Activated T-helper 17 cell treated with anti-CD3 and anti-CD28 coated beads, Interleukin-2, amount 50 U/mL, for 72 hours (primary cell): ENCODE measurements at places on chromosomes 3 and 15.

- no peak for ATAC-seq
These were observed 411.1 kb downstream of the SOX2 start for GRCh38 chr3:182122779-182123178.

DNA sequence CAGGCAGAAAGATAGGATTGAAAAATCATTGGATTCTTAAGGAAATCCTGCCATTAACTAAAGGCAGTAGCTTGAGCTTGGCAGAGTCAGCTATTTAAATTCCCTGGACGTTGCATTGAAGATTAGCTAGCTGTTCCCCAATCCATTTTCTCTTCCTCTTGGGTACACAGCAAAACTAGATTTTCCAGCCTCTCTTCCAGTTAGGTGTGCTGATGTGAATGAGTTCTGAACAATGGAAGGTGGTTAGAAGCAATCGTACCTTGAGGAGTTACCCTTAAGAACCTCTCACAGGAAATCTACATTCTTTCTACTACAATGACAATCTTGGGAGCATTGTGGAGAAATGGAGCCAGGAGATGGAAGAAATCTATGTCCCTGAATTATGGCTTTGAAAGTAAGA lies 383.2 kb upstream of the TBL1XR1 start:
- ATAC-seq: no peak

DNA sequence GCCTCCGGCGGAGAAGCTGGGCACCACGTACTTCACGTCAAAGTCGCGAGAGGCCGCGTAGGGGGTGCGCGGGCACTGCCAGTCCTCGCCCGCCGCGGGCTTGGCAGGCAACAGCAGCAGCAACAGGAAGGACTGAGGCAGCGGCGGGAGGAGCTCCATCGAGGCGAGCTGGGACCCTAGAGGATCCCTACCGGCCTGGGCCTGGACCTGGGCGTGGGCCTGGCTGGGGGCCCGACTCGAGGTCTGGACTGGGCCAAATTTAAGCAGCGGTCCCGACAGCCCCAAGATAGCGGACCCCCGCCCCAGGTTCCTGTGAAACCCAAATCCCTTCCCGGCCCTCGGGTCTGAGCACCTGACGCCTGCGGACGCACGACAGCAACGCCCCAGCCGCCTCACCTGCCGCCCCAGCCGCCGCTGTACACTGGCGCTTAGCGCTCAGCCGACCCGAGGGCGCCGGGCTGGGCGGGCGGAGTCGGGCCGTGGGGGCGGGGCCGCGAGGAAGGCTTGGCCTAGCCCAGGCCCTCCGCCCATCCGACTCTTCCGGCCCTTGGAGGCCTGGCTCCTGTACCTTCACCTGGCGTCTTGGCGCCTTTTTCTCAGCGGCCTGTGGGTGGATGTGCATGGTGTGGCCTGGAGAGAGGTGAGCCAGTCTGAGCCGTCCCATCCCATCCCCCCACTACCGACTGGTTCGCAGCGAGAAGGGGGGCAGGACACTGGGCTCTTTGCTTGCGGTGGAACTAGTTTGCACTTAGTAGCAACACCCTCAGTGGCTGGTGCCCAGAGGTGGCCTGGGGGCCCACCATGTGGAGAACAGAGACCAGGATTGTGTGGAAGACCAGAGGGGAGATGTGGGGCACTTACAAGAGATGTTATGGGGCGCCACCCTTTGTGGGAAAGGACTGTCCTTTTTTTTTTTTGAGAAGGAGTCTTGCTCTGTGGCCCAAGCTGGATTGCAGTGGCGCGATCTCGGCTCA lies at the start of gene MST1R:
TSS of gene MST1R (minus strand) at position 423 of the 974 bp plus-strand sequence. CDS start at position 159, 264 bp downstream.
- peak; percentile 98 for ATAC-seq

GRCh38 chr3:43389388-43390254 lies 103.3 kb downstream of the SNRK start:
- peak; percentile 95 for ATAC-seq

GRCh38 chr3:72439321-72440183 lies 408.7 kb downstream of the SHQ1 start:
- ATAC-seq: no peak

DNA sequence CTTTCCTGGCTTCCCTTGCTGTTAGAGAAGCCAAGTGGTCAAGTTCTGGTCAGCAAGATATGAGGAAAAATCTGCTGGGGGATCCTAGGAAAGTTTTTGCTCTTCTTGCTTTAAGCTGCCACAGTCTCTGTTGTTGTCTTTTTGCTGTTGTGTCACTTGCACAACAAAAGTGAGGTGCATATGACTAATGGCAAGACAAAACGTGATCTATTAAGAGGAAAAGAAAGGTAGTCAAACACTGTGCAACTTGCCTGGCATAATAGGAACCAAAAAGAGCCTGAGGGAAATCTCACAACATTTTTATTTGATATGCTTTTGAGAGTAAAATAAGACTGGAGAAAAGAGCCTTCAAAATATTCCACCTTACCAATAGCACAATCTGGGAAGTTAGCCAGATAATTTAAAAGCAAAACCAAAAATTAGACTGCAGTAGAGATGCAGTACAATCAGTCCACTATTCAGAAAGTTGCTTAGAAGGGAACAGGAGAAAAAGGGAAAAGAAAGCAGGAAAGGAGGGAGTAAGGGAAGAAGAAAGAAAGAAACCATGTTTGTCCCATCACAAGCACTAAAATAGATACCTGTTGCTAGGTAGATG lies 110.0 kb upstream of the SLC4A7 start:
- ATAC-seq: no peak

DNA sequence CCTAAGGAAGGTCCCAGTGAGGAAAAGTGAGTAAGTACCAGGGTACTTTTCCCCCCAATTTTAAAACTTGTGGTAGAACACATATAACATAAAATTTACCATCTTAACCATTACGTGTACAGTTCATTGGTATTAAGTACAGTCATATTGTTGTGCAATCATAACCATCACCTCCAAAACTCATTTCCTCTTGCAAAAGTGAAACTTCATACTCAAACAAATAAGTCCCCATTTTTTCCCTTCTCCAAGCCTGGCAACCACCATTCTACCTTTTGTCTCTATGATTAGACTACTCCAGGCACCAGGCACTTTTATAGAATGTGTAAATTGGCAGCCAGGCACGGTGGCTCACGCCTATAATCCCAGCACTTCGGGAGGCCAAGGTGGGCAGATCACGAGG lies 12.2 kb downstream of the PRC1 start:
- peak; percentile 63 for ATAC-seq
